NCI-H69 (cell line): ENCODE measurements at places on chromosomes 12 and 14.
A peak's percentile ranks its signal among the peaks of the same experiment; 100 is the strongest.

DNA sequence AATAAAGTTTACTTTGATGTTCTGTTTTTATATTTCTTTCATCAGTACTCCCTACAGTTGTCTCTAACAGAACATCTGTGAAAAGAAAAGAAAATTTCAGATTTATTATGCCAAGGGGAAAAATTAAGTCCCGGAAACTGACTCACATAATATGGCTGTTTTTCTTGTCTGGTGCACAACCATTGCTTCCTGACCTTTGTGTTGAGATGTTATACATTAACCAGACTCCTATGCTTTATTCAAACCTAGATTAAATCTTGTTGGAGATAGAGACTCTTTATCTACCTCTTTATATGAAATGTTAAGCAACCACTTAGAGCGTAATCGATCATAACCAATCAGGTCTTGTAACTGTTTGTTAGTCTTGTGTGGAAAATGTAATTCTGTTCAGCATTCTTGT lies 37.6 kb upstream of the BICD1 start:
- DNase-seq, result no peak

DNA sequence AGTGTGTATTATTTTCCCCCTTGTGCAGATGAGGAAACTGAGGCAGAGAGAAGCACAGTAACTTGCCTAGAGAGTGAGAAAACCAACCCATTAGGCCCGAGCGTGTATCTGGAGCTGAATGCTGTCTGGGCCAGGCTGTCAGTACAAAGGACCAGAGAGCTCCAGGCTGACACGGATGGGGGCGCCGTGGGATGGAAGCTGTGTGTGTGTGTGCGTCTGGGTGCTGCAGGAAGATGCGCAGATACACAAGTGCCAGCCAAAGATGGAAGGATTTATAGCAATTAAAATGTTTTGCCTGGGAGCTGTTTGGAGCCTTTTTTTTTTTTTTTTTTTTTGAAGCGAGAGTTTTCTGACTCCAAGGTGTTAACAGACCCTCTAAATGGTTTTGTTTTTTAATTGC lies 53.7 kb upstream of the GPATCH2L start:
- DNase-seq, result peak; percentile 8

- no peak for DNase-seq
Measured at GRCh38 chr12:88556213-88556774, 24.0 kb downstream of the KITLG start.

DNA sequence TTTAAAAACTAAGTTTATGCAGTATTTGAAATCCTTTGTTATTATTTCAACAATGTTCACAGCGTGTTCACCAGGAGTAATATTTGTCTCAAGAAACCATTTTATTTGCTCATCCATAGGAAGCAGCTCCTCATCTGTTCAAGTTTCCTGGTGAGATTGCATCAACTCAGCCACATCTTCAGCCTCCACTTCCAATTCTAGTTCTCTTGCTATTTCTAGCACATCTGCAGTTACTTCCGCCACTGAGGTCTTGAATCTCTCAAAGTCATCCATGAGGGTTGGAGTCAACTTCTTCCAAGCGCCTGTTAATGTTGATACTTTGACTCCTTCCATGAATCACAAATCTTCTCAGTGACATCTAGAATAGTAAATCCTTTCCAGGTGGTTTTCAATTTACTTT lies 18.0 kb downstream of the CLEC9A start:
- DNase-seq, result no peak

DNA sequence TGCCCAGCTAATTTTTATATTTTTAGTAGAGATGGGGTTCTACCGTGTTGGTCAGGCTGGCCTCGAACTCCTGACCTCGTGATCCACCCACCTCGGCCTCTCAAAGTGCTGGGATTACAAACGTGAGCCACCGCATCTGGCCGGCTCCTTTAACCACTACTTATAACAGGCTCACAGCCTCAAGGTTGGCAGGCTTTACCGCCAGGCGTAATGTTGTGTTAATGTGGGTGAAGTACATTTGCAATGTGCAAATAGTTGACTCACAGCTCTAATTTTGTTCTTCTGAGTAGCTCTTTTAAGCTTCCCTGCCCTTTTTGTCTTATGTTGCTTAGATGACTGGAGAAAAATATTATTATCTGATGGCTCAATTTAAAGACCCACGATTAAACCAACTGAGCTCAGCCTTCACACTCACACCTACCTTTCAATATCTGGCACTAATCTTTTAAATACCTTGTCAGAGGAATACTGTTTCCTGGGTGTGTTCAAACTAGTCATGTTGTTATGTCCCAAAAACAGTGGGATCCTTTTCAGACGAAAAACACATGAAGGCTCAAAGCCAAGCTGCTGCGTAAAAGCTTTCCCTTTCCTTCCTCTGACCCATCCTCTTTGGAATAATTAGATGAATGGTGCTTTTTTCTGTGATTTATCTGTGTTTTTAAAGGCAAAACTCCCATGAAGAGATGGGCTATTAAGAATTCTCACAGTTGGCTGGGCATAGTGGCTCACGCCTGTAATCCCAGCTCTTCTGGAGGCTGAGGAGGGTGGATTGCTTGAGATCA lies 57.2 kb upstream of the USP44 start:
- DNase-seq, result peak; percentile 69

DNA sequence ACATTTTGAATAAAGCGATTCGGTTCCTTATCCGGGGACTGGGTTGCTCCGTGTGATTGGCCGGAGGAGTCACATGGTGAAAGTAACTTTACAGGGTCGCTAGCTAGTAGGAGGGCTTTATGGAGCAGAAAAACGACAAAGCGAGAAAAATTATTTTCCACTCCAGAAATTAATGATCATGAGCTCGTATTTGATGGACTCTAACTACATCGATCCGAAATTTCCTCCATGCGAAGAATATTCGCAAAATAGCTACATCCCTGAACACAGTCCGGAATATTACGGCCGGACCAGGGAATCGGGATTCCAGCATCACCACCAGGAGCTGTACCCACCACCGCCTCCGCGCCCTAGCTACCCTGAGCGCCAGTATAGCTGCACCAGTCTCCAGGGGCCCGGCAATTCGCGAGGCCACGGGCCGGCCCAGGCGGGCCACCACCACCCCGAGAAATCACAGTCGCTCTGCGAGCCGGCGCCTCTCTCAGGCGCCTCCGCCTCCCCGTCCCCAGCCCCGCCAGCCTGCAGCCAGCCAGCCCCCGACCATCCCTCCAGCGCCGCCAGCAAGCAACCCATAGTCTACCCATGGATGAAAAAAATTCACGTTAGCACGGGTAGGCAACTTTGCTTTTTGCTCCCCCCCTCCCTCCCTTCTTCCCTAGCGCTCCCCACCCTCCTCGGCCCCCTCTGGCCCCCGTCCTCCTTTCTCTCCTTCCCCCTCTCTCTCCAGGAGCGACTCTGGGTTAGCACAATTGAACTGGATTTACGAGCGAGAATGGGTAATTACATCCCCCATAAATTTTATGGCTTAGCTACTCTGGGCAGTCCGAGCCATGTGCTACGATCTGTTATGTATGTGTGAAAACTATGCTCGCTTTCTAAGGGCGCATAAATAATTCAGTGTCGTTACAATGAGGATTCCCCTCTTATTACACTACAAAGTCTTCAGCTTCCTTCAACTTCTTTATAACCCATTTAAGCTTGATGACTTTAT lies at the start of gene HOXC4:
Gene HOXC4 (plus strand): TSS at position 85 of the 991 bp plus-strand sequence. CDS start 88 bp downstream, at position 173.
- peak; percentile 92 for DNase-seq

GRCh38 chr12:76688631-76689030 lies 75.3 kb upstream of the ZDHHC17 start:
- peak; percentile 7 for DNase-seq

GRCh38 chr14:104559804-104560585 lies 19.6 kb upstream of the C14orf180 start:
- no peak for DNase-seq

GRCh38 chr14:104103446-104104075 lies 18.1 kb downstream of the ASPG start:
- DNase-seq, result peak; percentile 40

GRCh38 chr12:94930216-94930654 lies 73.3 kb downstream of the NDUFA12 start:
- peak; percentile 59 for DNase-seq

GRCh38 chr12:55385891-55386290 lies 14.4 kb upstream of the OR6C65 start:
- no peak for DNase-seq

DNA sequence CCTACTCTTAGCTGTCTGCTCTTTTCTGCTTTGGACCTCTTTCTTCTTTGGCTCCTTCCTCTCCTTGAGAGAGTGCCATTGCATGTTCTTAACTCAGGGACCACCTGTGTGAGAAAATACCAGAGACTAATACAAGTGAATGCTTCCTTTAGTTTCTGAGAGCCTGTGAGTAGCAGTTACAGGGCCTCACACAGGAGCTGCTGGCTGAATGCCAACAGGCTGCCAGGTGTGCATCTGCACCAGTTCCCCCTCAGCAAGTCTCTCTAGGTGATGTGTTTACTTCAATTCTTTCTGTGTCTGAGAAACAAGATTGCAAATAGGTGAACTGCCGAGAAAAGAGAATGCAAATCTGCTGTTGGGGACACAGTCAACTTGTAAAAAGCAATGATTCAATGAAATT lies 108.2 kb downstream of the STXBP6 start:
- DNase-seq, result peak; percentile 95

DNA sequence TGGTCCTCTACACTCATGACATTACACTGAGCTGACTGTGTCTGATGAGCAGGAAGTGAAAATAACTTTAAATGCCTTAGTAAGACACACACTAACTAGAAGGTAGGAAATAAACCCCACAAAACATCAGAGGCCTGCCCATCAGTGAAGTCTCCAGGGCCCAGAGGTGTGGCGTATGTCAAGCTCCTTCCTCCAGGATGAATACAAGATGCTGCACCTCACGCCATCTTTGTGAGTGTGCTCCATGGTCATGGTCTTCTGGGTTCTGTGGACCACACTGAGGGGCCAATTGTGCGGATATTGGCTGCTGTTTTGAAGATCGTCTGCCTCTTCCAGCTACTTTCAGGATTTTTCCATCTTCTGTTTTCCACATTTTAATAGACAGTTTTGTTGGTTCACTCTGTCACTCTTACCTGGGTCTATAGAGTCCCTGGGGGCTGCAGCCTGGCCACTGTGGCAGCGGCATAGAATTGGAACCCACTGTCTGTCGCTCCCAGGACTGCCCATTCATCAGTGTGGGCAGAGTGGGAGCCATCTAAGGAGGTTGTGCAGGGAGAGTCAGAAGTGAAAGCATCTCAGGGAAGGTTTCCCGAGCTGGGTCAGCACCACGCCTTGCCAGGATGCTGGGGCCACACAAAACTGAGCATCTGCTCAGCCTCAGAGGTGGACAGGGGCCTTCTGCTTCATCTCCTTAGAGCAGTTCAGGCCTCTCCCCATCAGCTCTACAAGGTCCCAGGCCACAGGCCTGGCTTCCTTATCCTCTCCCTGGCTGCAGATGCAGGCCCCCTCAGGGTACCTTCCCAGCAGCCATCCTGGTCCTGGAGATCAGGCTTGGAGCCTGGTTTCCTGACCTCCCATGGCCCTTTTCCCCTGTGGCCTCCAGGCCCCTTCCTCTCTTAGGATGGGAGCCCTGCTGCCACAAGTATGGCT lies 57.5 kb upstream of the C14orf180 start:
- DNase-seq, result no peak

DNA sequence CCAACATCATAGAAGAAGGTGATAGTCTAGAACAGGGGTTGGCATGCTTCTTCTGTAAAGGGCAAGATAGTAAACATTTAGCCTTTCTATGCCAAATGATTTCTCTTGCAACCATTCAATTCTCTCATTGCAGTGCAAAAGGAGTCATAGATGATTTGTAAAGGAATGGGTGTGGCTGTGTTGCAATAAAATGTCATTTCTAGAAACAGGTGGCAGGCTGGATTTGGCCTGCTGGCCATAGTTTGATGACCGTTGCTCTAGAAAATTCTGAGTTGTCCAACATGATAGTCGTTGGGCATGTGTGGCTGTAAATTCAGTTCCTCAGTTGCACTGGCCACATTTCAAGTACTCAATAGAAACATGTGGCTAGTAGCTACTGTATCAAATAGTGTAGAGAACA lies 21.7 kb downstream of the SMCO2 start:
- DNase-seq, result no peak

DNA sequence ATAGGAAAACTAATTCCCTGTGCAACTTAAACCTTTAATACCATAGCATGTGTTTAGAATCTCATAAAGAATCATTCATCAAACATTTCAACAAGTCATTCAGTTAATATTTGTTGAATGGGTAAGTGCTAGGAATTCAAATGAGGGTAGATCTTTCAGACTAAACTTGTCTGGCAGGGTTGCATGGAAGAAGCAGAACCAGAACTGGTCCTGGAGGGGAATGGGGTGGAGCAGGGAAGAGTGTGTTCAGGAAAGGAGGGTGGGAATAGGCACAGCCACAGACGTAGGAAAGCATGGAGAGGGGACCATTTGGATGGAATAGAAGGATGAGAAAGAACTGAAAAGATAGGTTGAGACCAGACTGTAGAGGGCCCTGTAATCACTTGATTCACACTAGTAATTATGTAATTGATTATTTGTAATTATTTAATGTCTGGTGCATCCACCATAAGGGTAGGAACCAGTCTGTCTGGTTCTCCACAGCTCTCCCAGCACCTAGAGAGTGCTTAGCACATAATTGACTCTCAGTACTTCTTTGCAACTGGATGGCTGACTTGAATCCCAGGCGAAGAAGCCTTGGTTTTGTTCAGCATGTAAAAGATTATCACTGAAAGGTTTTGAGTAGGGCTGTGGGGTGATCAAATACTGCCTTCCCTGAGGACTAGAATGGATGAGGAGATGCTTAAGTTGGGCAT lies 3.0 kb upstream of the MAP3K9 start:
- no peak for DNase-seq

- DNase-seq, result no peak
Measured at GRCh38 chr12:50017641-50018040, 7.7 kb downstream of the RACGAP1 start.

DNA sequence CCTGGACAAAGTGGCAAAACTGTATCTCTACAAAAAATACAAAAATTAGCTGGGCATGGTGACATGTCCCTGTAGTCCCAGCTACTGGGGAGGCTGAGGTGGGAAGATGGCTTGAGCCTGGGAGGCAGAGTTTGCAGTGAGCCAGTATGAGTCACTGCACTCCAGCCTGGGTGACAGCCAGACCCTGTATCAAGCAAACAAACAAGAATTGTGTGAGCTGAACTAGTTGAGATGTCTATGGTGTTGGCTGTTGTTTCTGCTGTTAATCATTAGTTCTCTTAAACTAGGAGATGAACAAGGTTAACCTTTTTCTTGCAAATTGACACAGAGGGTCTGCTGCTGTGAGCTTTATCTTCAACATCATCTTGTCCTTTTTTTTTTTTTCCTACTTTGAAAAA lies 23.6 kb downstream of the RASSF3 start:
- DNase-seq, result peak; percentile 48

- no peak for DNase-seq
Measured at GRCh38 chr12:111971800-111972199, 41.2 kb downstream of the TMEM116 start.
